ENCODE measurements at places on chromosomes 5 and 9.

DNA sequence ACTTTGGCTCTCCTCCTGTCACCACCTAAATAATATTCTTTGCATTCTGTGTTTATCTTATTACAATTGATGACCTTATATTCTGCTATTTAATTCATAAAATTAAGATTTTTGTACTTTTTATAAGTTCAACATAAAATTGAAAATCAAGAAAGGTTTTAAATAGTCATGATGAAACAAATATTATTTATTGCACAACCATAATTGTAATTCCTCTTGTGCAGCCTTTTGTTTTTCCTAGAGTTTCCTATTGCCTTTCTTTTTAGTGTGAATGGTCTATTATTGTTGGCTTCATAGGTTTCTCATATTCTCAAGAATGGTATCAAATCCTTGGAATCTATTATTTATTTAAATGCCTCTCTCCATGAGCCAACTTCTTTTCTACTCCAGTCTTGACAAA lies 117.9 kb downstream of the TMEM161B start:
- DNase-seq: no peak

GRCh38 chr5:1110307-1111240 lies 1.3 kb downstream of the SLC12A7 start:
- DNase-seq: no peak

DNA sequence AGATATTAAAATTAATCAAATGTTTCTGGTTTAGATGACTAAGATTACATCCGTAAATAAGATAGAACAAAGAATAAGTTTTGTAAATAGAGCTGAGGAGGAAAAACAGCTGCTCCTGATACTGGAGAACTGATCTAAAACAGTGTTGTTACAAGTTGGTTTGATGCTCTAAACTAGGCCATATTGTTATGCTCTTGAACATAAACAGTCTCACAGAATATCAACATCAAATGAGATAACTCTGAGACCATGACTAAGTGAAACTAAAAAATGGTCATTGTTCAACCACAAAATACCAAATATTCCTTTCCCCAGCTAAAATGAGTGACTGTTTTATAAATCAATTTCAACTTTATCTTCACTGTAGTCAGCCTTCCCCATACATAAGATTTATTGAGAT lies 16.5 kb upstream of the SRFBP1 start:
- DNase-seq: no peak

- no peak for DNase-seq
These were observed 21.4 kb downstream of the EEIG1 start for GRCh38 chr9:127959398-127959797.

DNA sequence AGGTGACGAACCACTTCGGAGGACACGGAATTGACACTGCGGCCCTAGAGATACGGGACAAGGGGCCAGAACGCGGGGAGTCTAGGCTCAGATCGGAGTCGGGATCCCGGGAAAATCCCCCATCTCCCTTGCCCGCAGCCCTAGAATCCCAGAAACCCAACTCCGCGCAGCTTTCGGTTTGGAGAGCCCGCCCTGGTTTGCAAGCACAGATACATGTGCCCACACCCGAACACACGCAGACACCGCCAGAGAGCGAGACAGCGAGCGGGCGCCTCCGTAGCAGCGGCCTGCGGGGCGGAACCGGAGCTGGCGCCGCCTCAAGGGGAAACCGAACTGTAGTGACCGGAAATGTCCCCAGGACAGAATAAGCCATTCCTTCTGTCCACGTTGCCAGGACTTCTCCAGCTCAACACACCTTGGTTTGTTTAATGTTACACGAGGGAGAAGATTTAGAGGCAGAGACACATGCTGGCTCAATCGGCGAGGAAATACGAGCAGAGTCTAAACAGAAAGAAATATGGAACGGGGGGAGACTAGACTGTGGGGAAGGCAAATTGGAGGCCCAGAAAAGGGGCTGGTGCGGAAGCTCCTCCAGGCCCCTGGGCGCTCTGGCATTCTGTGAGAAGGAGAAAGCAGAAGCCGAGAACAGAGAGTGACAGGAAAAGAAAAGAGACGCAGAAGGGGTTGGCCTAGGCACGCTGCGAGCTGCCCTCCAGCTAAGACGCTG lies 2.9 kb upstream of the PAX5 start:
- DNase-seq: no peak

GRCh38 chr5:151947931-151948608 lies 23.4 kb upstream of the GLRA1 start:
- DNase-seq: no peak

- DNase-seq: no peak
These were observed 49.6 kb upstream of the LMX1B start for GRCh38 chr9:126564128-126564527.

- DNase-seq: no peak
These were observed 297.1 kb upstream of the IRX4 start for GRCh38 chr5:2179861-2180260.

- no peak for DNase-seq
These were observed 144.4 kb downstream of the COMMD10 start for GRCh38 chr5:116229131-116229689.

- no peak for DNase-seq
These were observed 400.3 kb downstream of the ICE1 start for GRCh38 chr5:5822729-5823257.

- no peak for DNase-seq
These were observed 422.7 kb upstream of the PIK3R1 start for GRCh38 chr5:67792891-67793290.

DNA sequence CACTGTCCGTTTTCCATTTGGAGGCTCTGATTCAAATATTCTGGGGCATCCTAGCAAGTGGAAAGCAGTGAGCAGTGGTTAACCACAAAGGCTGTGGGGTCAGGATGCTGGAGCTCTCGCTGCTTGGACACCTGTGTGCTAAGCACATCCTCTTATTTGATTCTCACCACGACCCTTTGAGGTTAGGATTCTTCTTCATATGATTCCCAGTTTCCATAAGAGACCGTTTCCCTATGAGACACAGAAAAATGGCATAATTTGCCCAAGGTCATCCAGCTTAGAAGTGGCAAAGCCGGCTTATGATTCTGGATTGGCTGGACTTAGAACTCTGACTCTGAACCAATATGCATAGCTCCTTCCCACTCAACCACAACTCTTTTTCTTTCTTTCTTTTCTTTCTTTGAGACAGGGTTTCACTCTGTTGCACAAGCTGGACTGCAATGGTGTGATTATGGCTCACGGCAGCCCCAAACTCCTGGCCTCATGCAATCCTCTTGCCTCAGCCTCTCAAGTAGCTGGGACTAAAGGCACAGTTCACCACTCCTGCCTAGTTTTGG lies 207.7 kb downstream of the TTLL11 start:
- no peak for DNase-seq

DNA sequence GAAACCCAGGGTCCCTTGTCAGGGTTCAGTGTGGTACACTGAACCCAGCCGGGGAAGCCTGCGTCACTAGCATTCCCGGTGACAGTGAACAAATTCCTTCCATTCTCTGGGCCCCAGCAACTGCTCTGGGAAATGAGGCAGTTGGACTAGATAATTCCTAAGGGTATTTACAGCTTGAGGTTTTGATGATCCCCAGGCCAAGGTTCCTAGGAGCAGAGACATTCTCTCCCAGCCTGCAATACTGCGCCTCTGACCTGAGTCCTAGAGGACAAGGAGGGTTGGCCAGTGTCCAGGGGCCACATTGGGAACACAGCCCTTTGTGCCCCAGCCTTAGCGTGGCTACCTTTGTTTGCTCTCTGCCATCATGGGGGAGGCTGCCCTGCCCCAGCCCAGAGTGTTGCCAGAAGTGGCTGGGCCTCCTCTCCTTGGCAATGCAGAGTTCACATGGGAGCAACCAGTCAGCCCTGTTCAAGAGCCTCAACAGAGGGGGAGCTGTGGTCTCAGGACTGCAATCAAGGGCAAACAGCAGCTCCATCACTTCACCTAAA lies 178.2 kb downstream of the SEC61B start:
- DNase-seq: no peak

DNA sequence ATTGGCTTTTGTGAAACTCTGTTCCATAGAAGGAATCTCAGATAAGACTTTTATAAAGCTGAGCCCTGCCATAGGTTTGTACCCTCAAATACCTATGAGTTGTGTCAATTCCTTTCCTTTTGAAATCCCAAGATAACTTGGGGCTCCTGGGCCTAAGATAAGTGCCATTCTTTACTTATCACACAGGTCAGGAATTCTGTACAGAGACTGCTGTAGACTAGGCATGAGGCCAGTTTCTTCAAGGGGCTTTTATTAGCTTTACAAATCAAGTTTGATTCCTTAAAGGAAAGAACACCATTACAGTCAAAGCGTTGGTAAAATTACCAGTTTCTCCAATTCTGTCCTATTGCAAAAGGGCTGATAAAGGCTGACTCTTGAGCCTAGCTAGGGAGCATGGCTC lies 39.2 kb downstream of the SHC3 start:
- DNase-seq: no peak

DNA sequence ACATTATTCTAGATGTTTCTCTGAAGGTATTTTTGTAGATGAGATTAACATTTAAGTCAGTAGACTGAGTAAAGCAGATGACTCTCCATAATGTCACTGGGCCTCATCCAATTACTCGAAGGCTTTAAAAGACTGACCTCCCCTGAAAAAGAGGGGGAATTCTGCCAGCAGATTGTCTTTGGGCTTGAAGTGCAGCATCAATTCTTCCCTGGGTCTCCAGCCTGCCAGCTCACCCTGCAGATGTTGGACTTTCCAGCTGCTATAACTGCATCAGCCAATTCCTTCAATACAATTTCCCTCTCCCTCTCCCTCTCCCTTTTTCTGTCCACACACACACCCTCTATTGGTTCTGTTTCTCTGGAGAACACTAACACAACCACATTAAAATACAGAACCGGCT lies 472.8 kb downstream of the SPOCK1 start:
- DNase-seq: no peak

DNA sequence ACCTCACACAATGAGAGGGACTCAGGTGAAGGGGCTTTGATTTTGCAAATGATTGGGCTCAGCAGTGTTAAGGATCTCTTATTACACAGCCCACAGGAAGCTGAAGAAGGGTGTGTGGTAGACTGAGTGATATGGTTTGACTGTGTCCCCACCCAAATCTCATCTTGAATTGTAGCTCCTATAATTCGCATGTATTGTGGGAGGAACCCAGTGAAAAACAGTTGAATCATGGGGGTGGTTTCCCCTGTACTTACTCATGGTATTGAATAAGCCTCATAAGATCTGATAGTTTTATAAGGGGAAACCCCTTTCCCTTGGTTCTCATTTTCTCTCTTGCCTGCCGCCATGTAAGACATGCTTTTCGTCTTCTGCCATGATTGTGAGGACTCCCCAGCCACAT lies 132.5 kb upstream of the FBXL7 start:
- no peak for DNase-seq

DNA sequence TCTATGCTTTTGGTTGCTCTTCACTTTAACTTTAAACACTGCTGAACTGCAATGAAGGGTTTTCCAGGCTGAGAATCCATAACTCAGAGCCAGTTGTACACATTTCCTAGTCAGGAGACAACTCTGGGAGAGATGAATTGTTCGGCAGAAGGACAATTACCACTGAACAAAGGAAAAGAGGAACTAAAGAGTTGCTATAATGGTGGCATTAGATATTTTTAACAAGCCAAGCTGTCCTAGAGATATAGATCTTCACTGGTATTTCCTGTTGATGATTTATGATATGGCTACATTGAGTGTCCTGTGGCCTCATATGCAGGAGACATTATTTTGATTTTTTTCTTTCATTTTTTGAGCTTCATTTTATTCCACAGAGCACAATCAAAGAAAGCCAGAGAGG lies 219.1 kb upstream of the PCSK5 start:
- no peak for DNase-seq

DNA sequence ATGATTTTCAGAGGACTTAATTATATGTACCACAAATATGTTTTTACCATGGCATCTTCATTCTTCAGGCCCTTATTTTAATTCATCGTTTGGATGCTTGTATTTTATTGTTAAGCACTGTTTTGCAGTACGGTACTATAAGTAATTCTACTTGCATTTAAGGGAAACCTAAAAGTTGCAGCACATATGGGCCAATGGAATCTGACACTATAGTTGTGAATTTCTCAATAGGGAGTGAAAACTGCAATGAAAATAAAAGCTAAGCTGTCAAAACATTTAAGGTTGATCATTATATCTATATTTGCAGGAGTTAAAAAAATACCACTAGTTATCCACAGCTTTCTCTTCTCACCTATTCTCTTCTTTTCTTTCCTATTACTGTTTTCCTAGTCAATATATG lies 1071.8 kb downstream of the MAT2B start:
- DNase-seq: no peak

- no peak for DNase-seq
These were observed 813 bp upstream of the AGTPBP1 start for GRCh38 chr9:85742597-85742936.

DNA sequence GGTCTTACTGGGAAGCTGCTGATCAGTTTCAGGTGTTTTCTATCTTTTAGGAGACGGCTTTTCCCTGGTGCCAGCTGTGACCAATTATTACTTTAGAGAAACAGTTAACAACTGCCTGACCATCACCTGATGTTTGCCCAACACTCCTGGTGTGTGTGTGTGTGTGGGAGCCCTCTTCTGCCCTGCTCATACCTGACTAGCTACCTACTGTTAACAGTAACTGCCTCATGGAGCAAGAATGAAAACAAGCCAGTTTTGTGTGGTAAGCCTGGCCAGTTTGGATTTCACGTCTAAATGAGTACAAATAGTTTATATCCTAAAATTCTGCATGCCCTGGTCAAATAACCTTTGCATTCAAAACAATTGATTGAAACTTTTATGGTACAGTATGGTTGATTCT lies 46.1 kb upstream of the RIOK2 start:
- no peak for DNase-seq

DNA sequence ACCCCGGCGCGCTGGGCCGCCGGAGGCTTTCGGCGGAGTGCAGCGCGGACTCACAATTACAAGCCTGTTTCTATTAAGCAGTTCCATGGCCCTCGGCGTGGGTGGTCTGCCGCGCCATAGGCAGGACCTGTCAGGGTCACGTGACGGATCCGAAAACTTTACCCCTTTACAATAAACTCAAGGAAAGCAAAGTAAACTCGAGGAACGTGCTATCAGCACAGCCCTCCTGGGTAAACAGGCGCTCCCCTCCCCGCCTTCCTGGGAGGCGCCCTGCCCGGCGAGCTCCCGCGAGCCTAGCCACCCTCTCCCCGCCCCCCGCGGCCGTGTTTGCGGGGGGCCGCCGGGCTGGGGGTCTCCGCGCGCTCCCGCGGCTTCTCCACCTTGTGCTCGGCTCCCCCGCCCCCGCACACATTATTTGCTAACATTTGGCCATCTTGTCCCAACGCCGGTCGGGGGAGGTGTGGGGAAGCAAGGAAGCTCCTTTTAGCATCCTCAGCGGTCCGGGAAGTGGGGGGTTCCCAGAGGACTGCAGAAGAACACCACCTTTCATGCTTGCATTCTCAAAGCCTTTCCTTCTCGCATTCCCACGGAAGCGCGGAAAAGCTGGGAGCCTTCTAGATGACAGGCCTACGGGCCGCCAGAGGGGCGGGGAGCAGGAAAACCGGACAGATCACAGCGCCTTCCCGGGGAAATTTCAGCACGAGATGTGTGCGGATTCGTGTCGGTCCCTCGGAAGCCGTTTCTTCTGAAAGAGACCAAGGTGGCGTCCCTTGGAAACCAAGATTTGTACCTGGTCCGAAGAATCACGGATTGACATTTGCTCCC lies at the start of gene PTCH1:
TSS of gene PTCH1 (minus strand) at position 238 of the 825 bp plus-strand sequence.
- DNase-seq: peak; percentile 32
